ENCODE measurements at places on chromosomes 5 and 9.

- peak; percentile 67 for DNase-seq
These were observed 1.6 kb downstream of the HINT1 start for GRCh38 chr5:131163276-131164119.

GRCh38 chr9:33220681-33221567, 19.0 kb upstream of the SPINK4 start:
- DNase-seq: no peak

GRCh38 chr9:131622523-131622922, 77.2 kb downstream of the PRRT1B start:
- DNase-seq: peak; percentile 37

DNA sequence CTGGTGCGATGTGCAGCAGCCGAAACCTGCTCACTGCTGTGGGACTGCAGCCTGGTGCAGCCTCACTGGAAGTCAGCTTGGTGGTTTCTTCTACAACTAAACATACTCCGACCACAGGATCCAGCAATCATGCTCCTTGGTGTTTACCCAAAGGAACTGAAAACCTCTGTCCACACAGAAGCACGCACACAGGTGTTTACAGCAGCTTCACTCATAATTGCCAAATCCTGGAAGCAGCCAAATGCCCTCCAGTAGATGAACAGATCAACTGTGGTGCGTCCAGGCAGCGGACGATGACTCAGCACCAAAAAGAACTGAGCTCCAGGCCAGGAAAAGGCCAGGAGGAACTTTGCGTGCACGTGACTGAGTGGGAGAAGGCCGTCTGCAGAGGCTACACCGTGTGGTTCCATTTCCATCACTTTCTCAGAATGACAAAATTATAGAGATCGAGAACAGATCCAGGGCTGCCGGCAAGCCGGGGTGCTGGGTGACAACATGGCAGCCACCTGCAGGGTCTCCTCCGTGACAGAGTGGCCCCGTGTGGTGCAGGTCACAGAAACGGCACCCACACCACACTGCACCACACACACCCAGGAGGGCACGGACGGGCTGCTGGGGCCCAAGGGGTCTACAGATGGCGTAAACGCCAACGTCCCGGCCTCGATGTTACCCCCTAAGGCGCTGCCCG, 23.1 kb upstream of the NSMF start:
- DNase-seq: peak; percentile 78

DNA sequence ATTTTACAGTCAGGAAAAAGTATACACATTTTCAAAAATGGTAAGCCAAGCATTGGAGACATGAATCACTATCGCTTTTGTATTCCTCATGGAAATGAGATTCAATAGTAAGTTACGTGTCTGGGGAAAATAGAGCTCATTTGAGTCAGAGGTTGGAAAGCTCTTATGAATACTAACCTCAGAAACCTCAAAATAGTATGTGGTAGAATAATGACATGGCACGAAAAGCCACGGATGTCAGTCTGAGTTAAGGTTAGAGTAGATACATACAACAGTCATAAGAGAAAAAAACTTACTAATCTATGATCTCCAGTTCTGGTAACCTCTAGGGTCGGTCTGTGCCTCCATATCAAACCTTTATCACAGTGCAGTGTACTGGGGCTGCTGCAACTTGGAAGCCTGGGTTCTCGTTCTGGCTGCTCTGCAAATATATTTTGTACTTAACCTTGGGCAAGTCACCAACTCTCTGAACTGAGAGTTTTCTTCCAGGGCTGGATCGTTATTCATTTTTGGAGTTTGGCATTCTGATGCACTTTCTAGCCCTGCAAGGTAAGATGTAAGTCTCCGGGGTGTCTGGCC, 31.8 kb downstream of the MAP1B start:
- DNase-seq: peak; percentile 47

DNA sequence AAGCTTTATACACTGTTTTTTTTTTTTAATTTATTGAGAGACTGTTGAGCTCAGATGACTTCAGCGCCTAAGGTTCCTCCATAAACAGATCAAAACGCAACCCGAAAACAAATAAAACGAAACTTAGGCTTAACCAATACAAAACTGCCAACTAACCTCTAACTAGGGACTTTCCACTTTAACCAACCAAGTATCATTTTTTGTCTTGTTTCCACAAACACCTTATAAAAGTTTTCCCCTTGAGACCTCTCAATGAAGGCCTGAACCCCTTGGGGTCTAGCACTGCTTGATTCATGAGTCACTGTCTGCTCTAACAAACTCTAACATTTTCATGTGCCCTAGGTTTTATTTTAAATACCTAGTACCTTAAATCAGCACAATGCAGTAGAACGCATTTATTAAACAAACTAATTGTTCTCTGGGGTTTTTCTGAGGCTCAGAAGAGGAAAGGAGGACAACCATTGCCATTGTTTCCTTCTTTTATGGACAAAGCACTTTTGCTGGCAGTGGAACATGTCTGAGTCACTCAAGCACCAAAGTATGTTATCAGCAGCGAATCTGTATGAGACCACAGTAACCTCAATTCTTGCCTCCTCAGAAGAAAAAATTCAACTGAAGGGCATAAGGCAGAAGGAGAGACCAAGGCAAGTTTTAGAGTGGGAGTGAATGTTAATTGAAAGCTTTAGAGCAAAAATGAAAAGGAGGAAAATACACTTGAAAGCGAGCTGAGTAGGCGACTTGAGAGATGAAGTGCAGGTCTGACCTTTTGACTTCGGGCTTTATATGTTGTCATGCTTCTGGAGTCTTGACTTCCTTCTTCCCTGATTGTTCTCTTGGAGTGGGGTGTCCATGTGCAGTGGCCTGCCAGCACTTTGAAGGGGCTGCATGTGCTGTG, 97.7 kb upstream of the HCN1 start:
- no peak for DNase-seq

DNA sequence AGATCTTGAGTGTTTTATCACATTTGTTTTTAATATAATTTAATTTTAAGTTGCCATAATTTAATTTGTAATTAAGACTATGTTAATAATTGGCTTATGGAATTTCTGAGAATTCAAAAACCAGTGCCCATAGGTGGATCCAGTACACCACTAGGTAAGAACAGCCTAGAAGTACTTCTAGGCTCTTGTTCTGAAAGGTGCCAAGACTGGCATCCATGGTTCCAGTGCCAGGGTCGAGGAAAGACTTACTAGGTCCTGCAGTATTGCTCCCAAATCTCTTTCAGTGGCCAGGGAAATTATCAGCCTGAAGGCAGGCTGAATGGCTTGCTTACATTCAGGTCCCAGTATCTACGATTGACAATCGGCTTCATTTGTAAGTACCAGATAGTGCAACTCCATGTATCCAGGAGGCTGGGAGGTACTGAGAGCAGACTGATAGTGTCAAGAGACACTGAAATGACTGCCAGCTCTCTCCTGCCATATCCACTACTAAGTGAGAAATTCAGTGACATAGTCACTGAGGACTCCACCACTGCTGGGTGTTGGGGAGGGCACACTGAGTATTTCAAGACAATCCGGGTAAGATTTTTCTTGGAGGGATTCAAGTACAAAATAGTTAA, 159.2 kb upstream of the CCDC152 start:
- DNase-seq: no peak

DNA sequence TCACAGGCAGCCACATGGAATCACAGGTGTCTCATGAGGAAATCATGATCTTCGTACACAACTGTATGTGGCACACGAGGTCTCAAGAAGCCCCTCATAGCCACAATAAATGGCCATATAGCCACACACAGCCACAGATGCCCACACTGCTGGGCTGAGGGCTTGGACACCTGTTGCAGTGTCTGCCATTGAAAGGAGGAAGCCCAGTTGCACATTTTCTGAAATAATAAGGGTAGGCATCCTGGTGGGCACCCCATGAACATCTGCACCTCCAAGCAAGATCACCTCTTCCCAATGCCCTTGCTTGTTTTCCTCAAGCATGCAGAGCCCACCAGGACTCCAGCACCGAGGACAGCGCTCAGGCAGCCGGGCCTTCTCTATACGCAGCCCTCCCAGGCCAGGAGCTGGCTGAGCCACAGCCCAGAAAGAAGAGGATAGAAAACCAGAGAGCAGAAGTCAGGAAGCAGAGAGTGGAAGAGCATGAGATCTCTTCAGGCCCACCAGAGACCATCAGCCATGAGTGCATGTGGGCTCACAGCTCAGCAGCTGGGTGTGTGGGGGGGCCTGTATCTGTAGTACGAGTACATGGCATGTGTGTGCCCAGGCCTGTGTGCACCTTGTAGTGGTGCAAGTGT, 1.0 kb upstream of the ACSL6 start:
- DNase-seq: peak; percentile 73

GRCh38 chr5:112697322-112697721, 40.4 kb upstream of the APC start:
- DNase-seq: no peak

DNA sequence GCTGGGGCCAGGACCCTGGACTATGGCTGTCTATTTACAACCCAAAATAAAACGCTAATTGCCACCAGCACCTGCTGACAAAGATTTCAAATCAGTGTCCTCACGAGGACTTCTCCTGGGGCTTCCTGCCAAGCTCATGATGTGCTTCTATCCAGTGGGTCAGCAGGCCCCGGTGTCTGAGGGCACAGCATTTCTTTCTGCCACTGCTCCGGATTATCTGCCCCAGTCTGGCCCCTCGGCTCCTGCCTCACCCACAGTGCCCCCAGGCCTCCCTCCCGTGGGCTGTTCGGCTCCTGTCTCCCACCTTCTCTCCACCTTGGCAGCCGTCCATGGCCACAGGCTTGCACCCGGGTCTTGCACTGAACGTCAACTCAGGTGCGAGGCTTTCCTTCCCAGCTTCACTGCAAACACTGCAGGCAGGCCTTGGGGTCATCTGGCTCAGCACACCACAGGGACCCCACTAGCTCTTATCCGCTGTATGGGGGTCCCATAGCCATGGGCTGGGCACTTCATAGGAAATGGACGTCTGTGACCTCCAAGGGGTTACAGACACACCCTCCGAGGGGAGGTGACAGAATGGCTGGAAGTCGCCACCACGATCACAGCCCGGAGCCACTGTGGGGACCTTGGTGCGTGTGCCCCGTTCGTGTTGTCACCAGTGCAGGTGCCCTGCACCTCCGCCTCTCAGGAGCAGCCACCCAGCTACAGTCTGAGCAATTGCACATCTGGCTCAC, 43.8 kb upstream of the FCN1 start:
- no peak for DNase-seq

- no peak for DNase-seq
These were observed 552.0 kb upstream of the CLINT1 start for GRCh38 chr5:158410976-158411375.

DNA sequence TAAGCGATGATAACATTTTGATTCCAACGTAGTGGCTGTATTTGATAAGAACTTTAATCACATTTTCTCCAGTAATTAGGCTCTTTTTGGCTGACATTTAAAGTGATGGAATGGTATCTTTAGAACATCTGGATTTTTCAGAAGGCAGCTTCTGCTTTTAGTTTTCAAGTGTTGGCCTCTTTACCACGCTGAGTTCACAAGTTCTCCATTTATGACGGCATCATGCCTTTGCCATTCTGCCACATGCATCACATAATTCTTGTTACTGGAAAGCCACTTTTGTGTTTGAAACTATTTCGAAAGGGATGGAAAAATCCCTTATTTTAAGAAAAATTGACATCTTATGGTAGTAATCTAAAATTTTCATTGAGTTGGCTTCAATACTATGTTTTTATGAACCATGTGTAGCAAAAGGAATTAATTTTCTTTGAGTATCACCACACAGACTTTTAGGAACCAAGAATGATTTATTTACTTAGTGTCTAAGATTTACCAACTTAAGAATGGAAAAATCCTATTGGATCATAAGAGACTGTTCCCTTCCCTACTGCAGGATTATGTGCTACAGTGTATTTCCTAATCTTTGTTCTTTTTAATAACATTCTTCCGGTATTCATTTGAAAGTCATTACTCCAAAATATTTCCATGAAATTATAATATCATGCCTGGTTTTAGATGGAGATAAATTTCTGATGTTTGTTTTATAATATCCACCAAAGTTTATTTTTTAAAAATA, 344.2 kb downstream of the ADGRV1 start:
- peak; percentile 21 for DNase-seq

DNA sequence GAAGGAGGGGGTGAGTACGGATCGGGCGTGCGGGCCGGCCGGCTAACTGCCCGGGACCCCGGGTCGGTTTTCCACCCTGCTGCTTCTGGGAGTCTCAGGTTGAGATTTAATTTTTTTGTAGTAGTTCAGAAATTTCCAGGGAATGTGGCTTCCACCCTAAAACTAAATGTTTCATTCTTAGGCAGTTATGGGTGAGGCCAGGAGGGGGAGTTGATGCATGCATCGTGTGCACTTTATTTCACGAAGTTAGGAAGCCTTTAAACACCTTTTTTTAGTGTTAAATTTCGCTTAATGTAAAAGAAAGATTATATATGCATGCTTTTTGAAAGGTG, 905 bp downstream of the CDK9 start:
- DNase-seq: no peak
